Activated CD8-positive, alpha-beta T cell treated with anti-CD3 and anti-CD28 coated beads, Interleukin-2, amount 10 ng/mL, durations not matched to agents 7 days and 5 days (primary cell): ENCODE measurements at places on chromosomes 2 and 18.

DNA sequence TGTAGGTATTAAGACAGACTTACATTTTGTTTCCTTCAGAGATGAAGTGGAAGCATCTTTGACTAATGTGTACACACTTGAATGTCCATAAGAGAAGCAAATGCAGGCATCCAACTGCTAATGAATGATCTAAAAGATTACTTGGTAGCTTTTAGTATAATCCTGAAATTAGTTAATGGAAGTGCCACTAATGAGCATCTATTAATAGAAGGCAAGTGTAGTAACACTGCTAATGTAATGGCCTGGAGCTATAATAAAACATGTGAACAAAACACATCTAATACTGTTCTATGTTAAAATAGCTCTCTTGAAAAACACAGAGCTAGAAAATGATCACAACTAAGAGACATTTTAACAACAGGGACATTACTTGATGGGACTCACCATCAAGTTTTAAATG, 225.3 kb downstream of the SLC8A1 start:
- H3K4me3 ChIP-seq, result no peak overlapping the region
- no peak for DNase-seq
- H3K27me3 ChIP-seq, result no peaks in the 10 kb centered on the region
- H3K4me1 ChIP-seq, result no peaks in the 10 kb centered on the region

- H3K27me3 ChIP-seq, result peaks cover 3% of the 10 kb centered on the region
- H3K4me1 ChIP-seq, result no peaks in the 10 kb centered on the region
- no peak overlapping the region for H3K4me3 ChIP-seq
These were observed 285.6 kb downstream of the AGAP1 start for GRCh38 chr2:235779444-235779896.

DNA sequence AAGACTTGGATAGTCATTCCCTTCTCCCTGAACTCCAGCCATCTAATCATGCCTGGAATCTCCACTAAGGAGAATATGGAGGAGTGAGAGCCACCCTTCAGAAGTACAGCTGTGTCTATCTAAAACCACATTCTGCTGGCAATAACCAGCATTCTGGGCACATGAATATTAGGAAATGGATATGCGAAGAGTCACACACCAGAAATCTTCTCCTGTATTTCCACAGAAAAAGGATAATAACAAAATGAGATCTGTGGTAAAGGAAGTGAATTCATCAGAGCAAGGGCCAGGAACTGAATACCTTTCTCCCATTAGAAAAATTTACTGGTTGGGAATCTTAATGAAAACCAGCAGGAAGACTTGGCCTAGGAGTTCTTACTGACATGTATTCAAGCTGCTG, 218.8 kb downstream of the SCG2 start:
- H3K4me3 ChIP-seq, result no peak overlapping the region
- no peaks in the 10 kb centered on the region for H3K36me3 ChIP-seq
- no peak overlapping the region for H3K27ac ChIP-seq
- DNase-seq, result no peak
- no peaks in the 10 kb centered on the region for H3K27me3 ChIP-seq
- no peaks in the 10 kb centered on the region for H3K4me1 ChIP-seq

DNA sequence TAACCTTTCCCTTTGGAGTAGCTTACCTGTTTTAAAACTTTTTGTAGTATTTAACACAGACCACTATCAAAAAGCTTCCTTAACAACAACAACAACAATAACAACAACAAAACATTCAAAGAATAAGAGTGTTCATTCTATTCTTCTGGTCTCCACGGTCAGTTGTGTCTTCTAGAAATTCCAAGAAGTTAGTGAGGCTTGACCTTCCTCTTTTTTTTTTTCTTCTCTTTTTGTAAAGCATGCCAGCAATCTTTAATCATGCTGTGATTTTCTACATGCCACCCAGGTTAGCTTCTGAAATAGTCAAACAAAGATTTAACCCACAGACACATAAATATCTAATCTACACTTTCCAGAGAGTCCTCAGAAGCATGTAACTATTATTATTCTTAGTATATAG, 28.4 kb upstream of the KLHL14 start:
- H3K27me3 ChIP-seq, result no peaks in the 10 kb centered on the region
- H3K36me3 ChIP-seq, result no peaks in the 10 kb centered on the region
- DNase-seq, result no peak
- no peak overlapping the region for H3K4me3 ChIP-seq
- no peak overlapping the region for H3K27ac ChIP-seq
- H3K4me1 ChIP-seq, result no peaks in the 10 kb centered on the region
